Posterior vena cava (tissue), 2 donors: ENCODE measurements at places on chromosomes 4 and X. TPM values are rescaled to one million over a fixed set of nuclear protein-coding genes. Genes with fewer than 3 reads are reported as not detected.

- DNase-seq, result no peak
Measured at GRCh38 chr4:129149906-129150305, 54.0 kb downstream of the C4orf33 start.

Gene SPATA18
- total RNA-seq, result 5.8 TPM

DNA sequence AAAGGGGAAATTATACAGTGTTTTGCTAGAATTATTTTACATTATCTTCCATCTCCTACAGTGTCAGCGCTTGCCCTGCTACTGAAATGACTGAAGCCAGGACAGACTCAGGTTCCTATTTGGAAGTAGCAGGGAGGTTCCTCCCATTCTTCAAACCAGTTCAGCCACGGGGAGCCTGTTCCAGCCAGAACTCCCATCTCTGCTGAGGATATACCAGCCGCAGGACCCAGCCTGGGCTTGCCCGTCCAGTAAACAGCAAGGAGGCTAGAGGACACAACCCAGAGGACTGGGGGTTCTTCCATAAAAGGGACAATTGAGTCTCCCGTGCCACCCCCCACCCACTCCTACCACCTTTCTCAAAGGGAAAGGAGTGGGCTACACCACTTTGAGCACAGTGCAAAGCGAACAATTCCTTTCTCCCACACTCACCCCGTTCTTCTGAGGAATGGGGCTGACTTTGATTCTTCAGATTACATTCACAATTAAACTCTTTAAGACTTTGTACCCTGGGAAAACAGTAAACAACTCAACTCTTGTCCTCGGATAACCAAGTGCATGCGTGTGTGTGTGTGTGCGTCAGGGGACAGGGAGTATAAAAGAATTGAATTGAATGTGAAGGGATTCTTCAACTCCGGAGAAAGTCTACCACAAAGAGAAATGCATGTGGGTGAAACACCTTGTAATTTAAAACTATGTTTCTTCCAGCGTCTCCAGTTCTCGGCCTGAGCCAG, 31.0 kb upstream of the PPARGC1A start:
- no peak for DNase-seq

Gene ZDHHC15
- total RNA-seq, result 2.2 TPM

DNA sequence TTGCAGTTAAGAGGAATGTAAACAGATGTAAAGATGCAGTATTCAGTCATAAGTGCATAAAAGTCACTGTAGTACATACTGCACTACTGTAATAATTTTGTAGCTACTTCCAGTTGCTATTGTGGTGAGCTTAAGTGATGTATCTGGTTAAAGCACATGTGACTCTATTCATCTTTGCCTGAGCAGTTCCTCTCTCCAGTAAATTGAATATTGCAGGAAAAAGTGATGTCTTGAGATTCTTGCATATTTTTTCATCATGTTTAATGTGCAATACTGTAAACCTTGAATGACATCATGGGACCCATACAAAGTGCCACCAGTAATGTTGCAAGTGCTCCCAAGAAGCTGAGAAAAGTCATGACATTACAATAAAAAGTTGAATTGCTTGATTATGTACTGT, 9.6 kb downstream of the UBA6 start:
- no peak for DNase-seq

Gene ELOVL6
- 6.8 TPM for total RNA-seq

Gene ANTXR2
- total RNA-seq, result 111 TPM

Gene ZAR1
- not detected for total RNA-seq

DNA sequence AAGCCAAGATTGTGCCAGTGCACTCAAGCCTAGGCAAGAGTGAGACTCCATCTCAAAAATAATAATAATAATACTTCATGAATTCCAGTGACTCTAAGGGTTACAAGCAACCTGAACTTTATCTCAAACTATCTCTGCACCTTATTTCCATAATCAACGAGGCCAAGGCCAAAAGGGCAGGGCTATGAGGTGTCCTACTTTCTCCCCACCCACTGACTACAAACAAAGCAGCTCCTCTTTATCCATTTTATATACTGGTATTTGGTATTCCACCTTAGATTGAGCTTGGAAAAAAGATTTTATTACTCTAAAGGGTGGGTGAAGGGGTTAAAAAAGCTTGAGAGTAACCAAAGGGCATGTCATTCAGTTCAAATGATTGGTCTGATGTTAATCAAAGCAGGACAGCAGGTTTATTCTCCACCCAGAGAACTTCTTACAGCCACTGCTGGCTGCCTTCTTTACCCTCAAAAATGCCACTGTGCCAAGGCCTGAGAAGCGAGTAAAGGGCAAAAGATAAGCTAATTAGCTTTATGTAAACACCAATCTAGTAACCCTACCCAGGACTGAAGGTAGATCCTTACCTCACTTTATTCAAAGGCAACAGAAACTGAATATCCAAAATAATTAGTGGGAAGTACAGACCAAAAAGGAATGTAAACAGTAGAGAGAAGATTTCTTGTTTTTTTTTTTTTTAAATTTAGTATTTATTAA, 28.2 kb downstream of the APOO start:
- no peak for DNase-seq

Gene FDCSP
- not detected for total RNA-seq

Gene ELF2
- 56.8 TPM for total RNA-seq

GRCh38 chr4:123869286-123870215, 473.0 kb downstream of the SPRY1 start:
- DNase-seq, result no peak

- DNase-seq, result no peak
Measured at GRCh38 chr4:42816189-42816879, 76.2 kb upstream of the GRXCR1 start.

DNA sequence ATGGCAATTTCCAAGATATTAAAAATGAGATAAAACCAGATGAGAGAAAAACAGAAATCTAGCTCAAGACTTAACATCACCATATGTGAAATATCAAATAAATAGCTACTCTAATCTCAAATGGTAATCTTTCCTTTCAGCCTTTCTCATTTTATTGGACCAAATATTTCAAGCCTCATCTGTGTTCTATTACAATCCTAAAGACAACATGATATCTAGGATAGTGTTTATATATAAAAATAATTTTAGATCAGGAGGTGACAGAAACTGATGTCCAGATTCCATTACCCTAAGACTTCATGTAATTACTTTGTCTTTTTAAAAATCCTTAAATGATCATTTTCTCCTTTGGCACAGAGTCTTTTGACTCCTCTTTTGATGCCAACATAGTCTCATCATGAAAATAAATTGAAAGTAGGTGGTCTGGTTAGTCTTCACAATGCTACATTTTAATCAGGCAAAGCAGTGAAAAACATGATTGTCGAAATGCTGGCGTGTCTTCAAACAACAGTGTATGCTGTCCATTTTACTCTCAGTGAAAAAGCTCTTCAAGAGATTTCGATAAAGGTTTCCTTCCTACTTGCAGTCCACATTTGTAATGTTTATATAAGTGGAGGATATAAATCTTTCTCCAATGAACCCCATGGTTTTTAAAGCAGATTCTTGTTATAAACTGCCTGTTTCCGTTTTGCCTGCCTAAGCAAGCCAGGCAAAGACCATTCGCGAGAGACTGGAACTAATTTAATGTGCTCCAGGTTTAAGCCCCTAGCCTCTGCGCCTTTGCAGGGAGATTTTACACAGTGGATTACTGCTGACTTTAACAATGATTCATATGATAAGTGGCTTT, 169.8 kb downstream of the SCFD2 start:
- DNase-seq, result no peak

Gene SRPK3
- 9.8 TPM for total RNA-seq

Gene GAGE12H
- total RNA-seq, result not detected

DNA sequence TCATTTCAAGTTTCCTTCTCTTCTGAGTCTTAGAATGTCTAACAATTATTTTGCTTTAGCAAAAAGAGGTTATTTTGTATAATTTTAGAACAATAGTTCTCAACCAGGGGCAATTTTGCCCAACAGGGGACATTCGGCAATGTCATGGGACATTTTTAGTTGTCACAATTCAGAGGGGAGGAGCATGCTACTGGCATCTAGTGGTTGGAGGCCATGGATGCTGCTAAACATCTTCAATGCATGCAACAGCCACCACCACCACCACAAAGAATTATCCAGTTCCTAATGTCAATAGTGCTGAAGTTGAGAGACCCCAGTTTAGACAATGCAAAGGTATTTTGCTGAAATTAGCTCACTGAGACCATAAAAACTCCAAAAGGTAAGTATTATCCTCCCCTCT, 122.5 kb downstream of the ARHGAP6 start:
- DNase-seq, result no peak

Gene ETDA
- not detected for total RNA-seq

DNA sequence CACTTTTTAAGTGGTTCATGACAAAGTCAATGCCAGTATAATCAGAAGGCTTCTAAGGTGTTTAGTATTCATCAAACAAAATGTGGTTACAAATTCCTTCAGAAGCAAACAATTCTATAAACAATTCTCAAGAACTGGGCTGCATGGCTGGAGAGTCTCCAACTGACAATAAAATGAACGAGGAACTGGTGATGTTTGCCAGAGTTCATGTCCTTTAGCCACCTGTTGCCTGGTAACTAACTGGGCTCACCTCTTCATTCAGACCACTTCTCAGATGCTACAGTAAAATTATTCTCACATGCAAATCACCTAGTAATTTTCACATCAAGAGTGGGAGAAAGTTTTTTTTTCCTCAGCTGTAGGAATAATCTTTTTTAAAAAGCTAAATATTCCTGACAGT, 53.3 kb downstream of the CAMK2D start:
- no peak for DNase-seq

DNA sequence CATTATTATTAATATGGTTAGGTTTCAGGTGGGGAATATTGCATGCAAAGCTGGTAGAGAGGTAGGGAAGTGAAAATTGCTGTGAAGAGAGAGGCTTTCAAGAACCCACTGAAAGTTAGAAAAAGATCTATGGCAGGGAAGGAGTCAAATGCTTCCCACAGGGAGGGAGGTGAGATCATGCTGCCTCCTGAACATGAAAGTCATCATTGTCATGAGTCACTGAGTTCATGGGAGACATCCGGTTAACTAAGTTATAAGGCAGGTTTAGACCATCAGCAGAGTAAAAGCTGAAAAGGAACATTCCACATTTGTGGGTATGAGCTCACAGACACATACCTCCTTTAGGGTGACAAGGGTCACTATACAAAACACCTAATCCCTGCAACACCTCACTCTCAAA, 16.2 kb downstream of the GATB start:
- no peak for DNase-seq

- DNase-seq, result no peak
Measured at GRCh38 chr4:33086331-33086925, 2366.3 kb downstream of the PCDH7 start.

DNA sequence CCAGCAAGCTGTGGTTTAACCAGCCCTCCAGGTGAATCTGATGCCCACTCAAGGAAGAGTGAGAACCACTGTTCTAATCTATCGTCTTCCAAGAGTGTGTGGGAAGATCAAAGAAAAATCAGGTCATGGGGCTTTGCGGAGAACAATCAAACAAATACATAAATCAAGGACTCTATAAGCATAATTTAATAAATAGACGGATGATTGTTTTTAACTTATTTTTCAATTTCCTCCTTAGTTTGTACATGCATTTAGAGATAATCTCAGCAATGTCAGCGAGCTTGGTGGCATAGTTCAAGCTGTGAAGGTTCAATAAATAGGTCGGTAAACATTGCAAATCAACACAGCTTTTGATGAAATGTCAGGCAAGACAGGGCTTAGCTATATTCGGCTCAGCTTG, 84.9 kb downstream of the DMD start:
- no peak for DNase-seq
